ENCODE measurements at places on chromosomes 6 and 20. TPM values are rescaled to one million over a fixed set of nuclear protein-coding genes. Genes with fewer than 3 reads are reported as not detected.

DNA sequence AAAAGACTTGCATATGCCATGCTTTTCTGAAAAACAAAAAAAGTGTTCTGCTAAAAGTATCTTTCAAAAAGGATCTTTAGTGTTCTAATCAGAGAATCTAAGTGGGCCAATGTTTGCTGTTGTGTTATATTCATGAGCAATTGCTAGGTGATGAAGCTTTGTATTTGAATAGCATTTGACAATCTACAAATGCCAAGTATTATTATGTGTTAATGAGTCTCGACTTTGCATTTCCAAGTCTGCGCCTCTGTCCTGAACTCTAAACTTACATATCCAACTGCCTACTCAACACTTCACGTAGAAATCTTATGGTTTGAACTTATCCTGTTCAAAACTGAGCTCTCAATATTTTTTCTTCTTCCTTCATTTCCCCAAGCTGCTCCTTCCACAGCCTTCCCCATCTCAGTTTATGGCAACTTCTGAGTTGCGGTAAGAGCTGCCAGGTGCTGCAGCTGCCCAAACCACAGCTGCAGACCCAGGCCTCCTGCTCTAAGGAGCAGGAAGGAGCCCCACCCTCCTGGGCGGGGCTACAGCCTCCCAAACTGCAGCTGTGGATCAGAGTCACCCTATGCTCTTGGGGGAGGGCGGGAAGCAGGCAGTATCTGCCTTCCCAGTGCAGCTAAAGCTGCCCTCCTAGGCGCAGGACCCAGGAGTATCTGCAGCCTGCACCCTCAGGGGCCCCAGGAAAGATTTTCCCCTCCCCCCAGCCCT lies 16.7 kb upstream of the MAK start:
- DNase-seq: no peak

FLRT3 gene
- total RNA-seq: 1.4 TPM

LTB gene
- not detected for total RNA-seq

- no peak for DNase-seq
These were observed 190.3 kb downstream of the ZDHHC14 start for GRCh38 chr6:157571269-157571668.

GRCh38 chr6:97422171-97422570 lies 139.2 kb upstream of the MMS22L start:
- no peak for DNase-seq

- peak; percentile 43 for DNase-seq
These were observed 82.6 kb downstream of the OR2B2 start for GRCh38 chr6:27829453-27830211.

GRCh38 chr6:43968110-43968965 lies 158.9 kb downstream of the MRPL14 start:
- no peak for DNase-seq

HEY2 gene
- total RNA-seq: 0.36 TPM

GRCh38 chr6:160015778-160016684 lies 47.1 kb downstream of the IGF2R start:
- no peak for DNase-seq

DNA sequence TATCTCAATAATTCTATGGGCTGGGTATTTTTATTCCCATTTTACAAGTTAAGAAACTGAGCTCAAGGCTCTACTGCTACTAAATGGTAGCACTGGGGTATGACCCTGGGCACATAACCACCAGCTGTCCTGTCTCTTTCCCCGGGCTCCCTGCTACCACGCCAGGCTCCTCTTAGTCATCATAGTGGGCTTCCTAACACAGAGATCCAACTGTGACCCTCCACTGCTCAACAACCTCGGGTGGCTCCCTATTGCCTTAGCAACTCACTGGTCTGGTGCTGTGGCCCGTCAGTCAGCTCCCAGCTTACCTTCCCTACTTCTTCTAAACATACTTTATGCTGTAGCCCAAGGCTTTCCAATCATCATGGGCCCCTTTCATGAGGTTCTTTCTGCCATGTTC lies 4.5 kb downstream of the KIAA1755 start:
- DNase-seq: no peak

DNA sequence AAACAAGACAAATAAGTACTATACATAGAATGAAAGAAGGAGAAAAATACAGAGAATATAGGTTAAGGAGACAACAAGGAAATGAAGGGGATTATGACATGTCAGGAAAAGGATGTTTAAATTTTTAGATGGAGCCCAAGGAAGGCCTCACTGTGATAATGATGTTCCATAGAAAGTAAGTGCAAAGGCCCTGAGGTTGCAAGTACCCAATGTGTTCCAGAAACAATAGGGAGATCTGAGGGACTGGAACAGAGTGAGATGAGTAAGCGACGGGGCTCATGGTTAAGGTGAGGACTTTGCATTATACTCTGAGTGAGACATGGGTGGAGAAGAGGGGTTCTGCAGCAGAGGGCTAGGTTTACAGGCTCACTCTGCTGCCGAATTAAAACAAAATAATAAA lies 122.8 kb upstream of the BCLAF1 start:
- no peak for DNase-seq

GRCh38 chr20:49804364-49804763 lies 8.3 kb upstream of the SLC9A8 start:
- no peak for DNase-seq

GRCh38 chr20:21677781-21678180 lies 27.7 kb upstream of the PAX1 start:
- no peak for DNase-seq

BPIFB1 gene
- not detected for total RNA-seq

MYB gene
- 0.12 TPM for total RNA-seq

DNA sequence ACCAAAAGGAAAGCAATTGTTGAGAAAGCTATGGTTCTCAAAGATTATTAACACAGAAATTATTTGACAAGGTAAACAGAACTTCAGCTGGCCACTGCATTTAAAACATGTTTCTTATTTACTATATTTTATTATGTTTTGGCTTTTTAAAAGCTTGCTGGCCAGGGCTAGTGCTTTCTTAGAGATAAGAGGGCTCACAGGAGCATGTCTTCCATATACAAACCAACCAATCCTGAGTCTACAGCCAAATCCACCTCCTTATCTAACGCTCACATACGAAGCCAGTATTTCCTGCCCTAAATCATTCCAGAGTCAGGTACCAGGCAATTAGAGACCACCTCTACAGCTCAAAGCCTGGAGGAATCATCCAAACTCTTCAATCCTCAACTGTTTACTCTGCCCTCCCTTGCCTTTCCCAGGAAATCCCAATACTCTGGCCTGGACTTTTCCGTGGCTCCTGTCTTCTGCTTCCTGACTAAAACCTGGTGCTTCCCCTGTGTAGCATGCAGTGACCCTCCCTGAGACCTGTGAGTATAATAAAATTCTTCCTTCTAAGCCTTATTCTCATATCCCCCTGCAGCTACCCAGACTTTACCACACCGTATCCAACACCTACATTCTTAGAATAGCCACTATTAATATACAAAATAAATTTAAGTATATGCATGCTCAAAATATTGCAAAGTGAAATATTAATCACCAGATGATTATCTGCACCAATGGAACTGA lies 33.2 kb downstream of the RANBP9 start:
- DNase-seq: no peak

- no peak for DNase-seq
These were observed 198.7 kb upstream of the MYLIP start for GRCh38 chr6:15930207-15930606.

COL9A3 gene
- total RNA-seq: 5.9 TPM

DNA sequence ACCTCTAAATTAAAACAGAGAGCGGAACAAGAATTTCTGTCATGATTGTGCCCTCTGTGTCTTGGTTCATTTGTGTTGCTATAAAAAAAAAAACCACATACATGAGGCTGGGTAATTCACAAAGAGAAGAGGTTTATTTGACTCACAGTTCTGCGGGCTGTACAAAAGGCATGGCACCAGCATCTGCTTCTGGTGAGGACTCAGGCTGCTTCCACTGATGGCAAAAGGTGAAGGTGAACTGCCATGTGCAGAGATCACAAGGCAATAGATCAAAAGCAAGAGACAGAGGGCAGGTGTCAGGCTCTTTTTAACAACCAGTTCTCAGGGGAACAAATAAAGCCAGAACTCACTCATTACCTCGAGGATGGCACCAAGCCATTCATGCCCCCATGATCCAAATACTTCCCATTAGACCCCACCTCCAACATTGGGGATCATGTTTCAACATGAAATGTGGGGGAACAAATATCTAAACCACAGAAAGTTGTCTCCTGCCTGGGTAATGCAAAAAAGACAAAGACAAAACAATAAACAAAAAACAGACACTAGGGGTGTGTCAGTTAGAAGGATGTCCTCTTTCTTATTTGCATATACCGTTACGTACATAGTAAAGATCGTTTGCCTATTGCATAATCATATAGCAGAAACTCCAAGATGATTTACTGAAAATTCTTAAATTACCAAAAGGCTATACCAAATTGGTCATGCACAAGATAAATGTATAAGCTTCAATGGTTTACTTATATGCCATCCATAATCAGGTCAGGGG lies 17.0 kb downstream of the SERPINB9 start:
- no peak for DNase-seq

- peak; percentile 23 for DNase-seq
These were observed 7.2 kb upstream of the C6orf141 start for GRCh38 chr6:49543087-49543858.

GRCh38 chr6:160396292-160396691 lies 48.1 kb downstream of the SLC22A3 start:
- DNase-seq: no peak

DNA sequence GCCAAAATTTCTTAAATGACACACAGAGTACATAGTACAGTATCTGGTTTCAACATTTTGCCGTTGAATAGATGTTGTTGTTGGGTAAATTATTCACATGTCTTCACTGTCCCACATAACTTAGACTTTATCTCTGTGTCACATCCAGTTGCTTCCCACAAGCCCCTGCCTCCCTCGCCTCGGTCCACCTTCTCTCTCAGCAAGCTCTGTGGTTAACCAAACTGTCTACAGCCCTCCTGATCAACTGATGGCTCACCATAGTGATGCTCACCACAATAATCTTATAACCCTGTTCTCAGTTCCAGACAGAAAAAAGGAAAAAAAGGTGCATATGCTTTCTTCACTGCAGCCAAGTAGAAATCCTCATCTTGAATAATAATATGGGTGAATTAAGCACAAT lies 23.0 kb downstream of the IL17F start:
- peak; percentile 77 for DNase-seq

UNC5CL gene
- 0.10 TPM for total RNA-seq

DNA sequence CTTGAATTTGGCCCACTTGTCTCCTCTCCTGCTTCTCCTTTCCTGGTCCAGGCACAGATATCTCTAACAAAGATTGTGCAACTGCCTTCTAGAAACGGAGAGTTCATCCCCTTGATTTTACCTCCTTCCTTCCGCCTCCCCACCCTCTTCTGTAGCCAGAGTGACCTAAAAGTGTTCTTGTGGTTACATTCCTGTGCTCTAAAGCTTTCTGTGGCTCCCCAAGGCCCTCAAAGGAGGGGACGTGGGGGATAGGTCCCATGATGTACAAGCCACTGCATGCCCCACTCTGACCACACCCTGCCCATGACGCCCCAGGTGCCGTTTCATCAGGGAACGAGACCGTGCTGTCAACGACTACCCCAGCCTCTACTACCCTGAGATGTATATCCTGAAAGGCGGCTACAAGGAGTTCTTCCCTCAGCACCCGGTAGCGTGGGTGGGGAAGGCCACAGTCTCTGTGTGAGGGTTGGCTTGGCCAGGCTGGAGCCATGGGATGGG lies 8.2 kb downstream of the CDC25B start:
- DNase-seq: no peak

DNA sequence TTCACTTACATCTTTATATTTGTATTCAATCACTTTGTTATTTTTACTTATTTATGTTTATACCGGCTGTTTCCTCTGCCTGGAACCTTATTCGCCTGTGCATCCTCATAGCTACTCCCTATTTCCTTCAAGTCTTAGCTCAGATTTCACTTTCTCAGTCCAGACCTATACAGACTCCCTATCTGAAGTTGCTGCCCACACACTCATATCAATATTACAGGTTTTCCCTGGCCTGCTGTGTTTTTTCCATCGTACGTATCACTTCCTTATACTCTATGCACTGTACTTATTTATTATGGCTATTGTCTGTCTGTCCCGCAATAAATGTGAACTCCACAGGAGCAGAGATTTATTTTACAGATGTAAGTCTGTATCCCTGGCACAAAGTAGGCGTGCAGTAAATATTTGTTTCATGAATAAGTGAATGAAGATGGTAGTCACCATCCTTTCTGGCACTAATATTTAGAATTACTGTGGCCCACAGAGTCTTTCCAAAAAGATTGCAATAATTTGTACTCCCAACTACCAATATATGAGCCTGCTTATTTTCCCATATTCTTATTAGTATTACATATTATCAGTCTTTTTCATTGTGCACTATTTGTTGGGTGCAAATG lies 64.9 kb downstream of the TNFAIP3 start:
- no peak for DNase-seq

GRCh38 chr6:15207923-15208322 lies 37.9 kb upstream of the JARID2 start:
- peak; percentile 56 for DNase-seq

All from RPMI7951 (cell line).